Motor neuron (in vitro differentiated cells): ENCODE measurements at places on chromosomes 12 and 14. TPM values are rescaled to one million over a fixed set of nuclear protein-coding genes. Genes with fewer than 3 reads are reported as not detected.

The BICDL1 gene
- 12.3 and 14.7 TPM in 2 replicates for total RNA-seq

The POTEM gene
- total RNA-seq = not detected in 2 replicates

DNA sequence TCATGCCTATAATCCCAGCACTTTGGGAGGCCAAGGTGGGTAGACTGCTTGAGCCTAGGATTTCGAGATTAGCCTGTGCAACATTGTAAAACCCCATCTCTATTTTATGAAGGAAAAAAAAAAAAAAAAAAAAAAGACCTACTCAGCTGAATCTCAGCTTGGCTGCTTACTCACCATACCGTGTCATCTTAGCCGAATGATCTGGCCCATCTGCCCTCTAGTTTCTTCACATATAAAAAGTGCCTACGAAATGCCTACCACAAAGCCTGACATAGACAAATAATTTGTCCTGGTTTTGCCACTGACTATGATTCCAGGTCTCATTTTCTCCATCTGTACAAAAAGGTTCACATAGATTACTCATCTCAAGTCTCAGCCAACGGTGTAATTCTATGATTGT is 10.1 kb downstream of the DIABLO start:
- no peak for ATAC-seq

- ATAC-seq = no peak
Observed at GRCh38 chr12:94566345-94566744, 84.0 kb downstream of the TMCC3 start.
